ENCODE measurements at places on chromosomes 4 and X.

- no peak for DNase-seq
These were observed 421.2 kb upstream of the NWD2 start for GRCh38 chr4:36823199-36823967.

DNA sequence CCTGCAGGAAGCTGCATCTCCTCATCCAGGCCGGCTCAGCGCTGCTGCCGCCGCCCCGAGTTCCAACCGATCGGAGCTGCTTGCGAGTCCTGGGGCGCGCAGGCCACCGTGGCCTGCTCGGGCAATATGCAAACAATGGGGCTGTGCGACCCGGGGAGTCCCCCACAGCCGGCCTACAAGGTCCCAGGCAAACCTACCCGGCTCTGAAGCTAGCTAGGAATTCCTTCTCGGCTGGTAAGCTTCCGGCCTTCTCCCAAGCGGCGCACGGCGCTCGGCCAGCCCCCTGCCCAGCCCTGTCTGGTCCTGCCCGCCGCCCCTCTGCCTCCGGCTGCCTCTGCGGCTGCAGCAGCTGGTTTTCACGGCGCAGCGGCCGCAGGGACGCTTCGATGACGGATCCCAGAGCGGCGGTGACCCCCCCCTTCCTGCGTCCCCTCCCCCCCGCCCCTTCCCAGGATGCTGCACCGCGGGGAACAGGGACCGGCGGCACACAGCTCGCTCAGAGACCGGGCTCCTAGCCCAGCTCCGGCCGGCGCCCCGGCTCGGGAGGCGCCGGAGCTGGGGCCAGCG lies 59.4 kb downstream of the TSC22D3 start:
- no peak for DNase-seq

DNA sequence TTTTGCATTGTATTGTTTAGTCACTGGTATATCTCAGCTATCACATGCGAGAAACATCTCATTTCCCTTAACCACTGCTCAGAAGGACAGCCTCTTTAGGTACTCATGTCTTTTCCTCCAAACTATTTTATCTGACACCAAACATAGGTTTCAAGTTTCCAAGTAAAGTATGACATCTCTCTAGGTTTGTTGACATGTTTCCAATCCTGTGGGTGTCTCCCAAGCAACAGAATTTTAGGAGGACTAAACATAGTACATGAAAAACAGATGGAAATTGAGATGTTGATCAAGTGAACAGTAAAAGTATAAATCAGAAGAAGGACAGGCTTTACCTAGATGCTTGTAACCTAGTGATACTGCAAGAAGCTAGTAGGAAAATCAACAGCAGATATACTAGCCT lies 371.4 kb downstream of the DTHD1 start:
- DNase-seq, result no peak

- DNase-seq, result no peak
These were observed 13.5 kb upstream of the VSIG4 start for GRCh38 chrX:66053414-66053813.

GRCh38 chr4:38189445-38189844 lies 229.2 kb downstream of the PTTG2 start:
- DNase-seq, result no peak

- no peak for DNase-seq
These were observed 21.4 kb upstream of the MRFAP1 start for GRCh38 chr4:6619116-6619465.

DNA sequence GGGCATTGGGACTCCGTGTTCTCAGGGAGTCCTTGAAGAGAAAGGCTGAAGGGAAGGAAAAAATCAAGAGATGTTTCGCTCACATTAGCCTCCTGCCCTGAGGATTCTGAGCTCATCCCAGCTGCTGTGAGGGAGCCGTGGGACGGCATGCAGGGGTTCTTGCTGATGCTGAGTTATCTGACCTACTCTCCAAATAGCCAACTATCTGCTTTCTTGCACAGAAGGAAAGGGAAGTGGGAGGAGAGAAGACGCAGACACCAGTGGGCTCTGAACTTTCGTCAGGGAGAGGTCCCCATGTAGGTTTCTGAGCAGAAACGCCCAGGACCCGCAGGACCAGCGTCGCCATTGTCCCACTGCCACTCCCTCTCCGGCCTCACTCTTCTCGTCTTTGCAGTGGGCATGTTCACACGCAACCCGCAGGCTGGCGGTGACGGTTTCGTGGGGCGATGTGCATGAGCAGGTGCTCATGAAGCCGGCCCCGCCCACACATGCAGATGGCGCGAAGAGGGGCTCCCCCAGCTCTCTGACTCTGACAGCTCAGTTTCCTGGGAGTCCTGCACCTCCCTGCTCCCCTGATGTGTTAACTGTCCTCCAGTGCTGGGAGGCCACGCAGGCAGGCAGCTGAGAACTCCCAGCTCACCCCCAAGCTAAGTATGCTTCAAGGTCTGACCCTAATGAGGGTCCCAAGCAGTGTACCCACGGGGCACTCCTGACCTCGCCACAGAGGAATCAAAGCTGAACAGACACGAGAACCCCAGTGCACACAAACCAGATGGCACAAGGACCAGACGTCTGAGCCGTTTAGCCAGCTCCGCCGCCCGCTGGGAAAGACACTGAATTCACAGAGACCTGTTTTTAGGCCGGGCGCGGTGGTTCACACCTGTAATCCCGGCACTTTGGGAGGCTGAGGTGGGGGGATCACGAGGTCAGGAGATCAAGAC lies 13.6 kb upstream of the ABLIM2 start:
- peak; percentile 25 for DNase-seq

DNA sequence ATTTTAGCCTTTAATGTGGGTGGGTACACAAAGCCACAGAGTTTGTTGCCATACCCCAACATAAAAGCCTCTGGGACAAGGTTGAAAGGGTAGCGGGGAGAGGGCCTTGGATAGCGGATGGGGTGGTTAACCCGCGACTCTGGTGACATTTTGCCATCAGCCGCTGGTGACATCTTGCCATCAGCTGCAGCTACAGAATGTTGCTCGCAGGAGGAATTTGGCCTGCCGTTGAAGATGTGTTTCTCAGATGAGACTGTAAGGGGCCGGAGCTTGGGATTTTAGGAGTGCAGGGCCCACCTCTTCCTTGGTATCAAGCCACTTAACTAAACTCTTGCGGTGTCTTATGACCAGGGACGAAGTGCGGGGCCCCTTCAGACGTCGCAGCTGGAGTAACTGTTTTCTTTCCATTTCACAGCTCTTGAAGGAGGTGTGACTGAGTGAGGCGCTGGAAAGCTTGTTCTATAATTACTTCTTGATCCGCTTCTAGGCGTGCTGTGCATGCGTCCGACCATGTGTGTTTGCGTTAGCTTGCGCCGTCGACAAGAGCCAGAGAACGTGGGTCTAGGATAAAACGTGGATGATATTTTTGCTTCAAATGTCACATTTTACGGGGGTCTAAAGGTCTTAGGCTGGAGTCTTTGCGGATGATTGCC lies 820 bp upstream of the RASL11B start:
- DNase-seq, result no peak

DNA sequence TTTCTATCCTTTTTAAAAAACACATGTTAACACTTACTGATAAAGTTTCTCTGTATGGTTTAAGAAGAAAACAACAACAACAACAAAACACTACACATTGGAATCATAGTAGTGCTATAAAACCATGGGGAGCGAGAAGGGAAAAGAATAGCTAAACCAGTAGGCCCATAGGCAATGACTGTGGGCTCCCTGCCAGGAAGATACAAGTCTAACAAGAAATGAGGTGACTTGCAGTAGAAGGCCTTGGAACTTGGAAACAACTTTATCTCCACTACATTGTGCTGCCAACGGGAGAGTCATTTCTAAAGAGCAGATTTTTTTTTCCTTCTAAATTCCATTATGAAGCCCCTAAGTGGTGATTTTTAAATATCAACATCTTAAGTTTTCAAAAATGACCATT lies 78.0 kb downstream of the GPC4 start:
- DNase-seq, result no peak

DNA sequence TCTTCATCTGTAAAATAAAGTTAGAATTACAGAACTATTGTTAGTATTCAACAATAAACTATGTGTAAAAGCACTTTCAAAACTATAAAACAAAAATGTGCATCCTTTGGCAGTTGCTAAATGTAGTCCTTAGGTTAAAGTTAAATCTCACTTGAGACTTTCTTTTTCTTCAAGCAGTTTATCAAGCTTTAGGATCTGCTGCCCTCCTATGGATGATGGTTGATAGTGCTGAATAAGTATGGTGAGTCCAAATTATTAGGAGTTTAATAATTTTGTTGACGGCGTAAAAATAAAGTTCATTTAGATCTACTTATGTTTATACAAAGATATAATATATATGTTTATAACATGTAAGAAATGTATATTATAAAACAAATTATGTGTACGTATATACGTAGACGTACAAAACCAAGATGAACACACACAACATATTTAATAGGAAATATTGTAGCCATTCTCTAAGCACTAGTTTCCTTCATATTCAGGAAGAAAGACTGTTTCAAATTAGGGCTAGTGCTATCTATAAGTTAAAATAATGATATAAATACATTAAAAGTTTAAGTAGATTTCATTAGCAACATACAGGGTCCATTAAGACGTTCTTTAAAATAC lies 22.3 kb downstream of the UGT2A2 start:
- DNase-seq, result no peak

GRCh38 chrX:113548308-113549015 lies 707.8 kb upstream of the AMOT start:
- DNase-seq, result no peak

- DNase-seq, result no peak
These were observed 66.7 kb upstream of the DHX15 start for GRCh38 chr4:24650849-24651640.

GRCh38 chr4:2795893-2796848 lies 3.3 kb downstream of the SH3BP2 start:
- DNase-seq, result no peak

DNA sequence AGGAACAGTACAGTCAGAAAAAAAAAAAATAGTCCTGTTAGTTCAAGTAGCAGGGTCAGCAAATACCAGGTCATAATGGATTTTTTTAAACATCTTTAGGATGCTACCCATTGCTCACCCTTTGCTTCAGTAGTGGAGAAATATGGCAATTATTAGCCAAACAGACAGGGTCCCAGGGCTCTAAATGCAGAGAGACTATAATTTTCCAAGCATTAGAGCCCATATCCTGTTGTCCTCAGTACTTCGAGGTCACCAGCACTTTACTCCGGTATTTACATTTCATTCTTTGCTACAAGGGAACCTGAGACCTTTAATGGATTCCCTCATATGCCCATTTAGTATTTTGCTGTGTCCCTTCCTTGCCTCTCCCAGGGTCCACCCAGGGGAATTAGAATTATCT lies 1562.9 kb upstream of the TENM3 start:
- DNase-seq, result no peak

DNA sequence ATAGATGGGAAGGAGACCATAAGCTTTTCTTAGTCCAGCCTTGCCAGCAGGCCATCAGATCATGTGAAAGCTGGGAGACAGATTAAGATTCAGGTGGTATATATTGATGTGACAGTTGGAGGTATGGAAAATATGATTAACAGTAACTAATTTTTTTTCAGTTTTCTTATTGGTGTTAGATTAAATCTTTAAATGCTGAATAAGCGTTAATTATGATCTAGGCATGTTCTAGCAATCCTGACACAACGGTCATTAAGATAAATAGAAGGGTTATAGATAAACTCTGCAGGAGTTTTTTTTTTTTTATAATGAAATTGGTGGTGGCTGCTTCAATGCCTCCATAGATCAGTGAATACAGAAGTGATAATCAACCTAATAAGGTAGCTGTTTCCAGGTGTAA lies 649.5 kb upstream of the TENM3 start:
- no peak for DNase-seq

- peak; percentile 21 for DNase-seq
These were observed 452.4 kb downstream of the BCOR start for GRCh38 chrX:39645178-39645895.

DNA sequence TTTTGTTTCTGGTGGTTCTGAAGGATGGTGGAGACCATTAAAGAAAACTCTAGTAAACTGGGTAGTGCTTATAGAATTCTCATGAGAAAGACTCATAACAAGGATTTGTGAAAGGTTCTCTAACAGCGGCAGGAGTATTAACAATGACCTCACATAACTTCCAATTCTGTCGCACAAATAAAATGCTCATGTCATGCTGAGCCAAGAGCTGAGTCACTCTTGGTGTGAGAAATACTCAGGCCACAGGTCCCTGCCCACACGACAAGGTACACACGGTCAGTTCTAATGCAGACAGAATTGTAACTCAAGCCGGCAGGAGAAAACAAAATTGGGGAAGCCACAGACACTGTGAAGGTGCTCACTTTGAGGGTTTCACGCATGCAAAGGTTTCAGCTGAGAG lies 34.4 kb upstream of the C4orf50 start:
- no peak for DNase-seq

GRCh38 chrX:44871931-44872820 lies 812 bp upstream of the KDM6A start:
- DNase-seq, result peak; percentile 32

- DNase-seq, result no peak
These were observed 136.5 kb upstream of the CPEB2 start for GRCh38 chr4:14865804-14866203.

GRCh38 chr4:55794053-55794452 lies 25.5 kb upstream of the EXOC1L start:
- no peak for DNase-seq

DNA sequence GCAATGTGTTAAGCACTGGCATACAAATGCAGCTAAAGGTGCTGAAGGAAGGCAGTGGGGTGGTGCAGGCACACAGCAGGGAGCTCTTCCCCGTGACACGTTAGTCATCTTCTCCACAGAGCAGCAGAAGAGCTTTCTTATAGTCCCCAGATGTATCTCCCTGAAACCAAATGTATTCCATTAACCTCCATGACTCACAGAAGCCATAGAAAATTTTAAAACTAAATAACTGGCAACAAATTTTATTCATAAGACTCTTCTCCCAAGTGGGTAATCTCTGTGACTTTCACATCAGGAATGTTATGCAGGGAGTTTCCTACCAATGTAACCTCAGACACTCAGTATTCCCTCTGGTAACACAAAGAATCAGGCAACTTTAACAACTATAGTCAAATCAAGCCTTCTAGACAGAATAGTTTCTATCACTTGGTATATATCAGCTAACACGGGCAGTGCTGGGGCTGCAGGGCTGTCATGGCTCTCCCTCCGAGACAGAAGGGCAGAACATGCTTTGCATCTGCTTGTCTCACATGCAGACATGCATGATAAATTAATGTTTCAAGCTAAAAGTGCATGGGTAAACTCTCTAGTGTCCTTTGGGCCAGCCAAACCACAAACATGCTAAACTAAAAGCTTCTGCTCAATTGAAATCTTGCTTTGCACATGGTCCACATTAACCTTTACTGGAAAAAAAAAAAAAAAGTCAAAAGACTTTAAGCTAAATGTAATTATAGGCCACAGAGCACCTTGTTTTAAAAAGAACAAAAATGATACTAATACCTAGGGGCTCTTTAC lies 28.2 kb downstream of the ANXA5 start:
- no peak for DNase-seq

- DNase-seq, result no peak
These were observed 170.9 kb upstream of the CPEB2 start for GRCh38 chr4:14831416-14831815.

Measured in activated naive CD8-positive, alpha-beta T cell treated with anti-CD3 and anti-CD28 coated beads for 36 hours (primary cell).